ENCODE measurements at places on chromosomes 12 and 14.

DNA sequence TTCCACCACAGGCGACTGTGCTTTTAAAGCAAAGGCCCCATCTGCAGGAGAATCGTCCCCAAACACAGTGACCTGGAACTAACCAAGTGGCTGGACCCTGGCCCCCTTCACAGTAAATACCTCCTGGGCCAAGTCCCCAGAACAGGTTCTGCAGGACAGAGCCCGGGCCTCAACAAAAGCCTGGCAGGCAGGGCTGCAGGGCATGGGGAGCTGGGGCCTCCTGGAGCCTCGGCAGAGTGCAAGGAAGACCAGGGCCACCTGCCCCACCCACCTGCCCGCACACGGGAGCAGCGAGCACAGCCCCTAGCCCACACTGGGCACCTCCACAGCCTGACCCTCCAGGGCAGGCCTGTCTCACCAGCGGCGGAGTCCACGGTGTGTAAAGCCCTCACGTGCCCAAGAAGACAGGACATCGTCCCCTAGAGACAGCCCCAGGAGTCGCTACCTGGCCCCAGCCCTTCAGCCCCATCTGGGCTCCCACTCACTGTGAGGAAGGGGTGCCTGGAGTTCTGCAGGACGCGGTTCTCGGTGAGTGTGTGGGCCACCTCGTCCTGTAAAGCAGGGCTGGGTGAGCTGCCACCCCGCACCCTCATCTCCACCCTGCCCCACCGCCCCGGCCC, 21.0 kb downstream of the AKT1 start:
- peak; percentile 20 for DNase-seq

- DNase-seq, result peak; percentile 29
Observed at GRCh38 chr14:20609215-20610001, 18.2 kb upstream of the RNASE12 start.

- no peak for DNase-seq
Observed at GRCh38 chr12:133236144-133236543, 467 bp upstream of the ANHX start.

DNA sequence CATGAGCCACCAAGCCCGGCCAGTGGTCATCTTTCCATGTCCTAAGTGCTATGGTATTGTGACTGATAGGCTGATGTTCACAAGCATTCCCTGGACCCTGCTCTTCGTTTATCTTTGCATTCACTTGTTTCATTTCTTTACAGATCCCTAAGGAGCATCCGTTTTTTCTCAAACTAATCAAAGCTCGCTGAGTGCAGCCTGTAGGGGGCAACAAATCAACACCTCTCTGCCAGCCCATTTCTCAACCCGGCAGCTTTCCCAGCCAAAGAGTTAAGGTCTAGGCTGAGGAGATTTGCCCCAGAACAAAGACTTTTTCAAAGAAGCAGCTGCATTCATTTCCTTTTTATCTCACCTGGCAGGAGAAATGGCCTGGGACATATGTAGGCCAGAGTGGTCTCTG, 12.1 kb downstream of the SIRT4 start:
- no peak for DNase-seq

DNA sequence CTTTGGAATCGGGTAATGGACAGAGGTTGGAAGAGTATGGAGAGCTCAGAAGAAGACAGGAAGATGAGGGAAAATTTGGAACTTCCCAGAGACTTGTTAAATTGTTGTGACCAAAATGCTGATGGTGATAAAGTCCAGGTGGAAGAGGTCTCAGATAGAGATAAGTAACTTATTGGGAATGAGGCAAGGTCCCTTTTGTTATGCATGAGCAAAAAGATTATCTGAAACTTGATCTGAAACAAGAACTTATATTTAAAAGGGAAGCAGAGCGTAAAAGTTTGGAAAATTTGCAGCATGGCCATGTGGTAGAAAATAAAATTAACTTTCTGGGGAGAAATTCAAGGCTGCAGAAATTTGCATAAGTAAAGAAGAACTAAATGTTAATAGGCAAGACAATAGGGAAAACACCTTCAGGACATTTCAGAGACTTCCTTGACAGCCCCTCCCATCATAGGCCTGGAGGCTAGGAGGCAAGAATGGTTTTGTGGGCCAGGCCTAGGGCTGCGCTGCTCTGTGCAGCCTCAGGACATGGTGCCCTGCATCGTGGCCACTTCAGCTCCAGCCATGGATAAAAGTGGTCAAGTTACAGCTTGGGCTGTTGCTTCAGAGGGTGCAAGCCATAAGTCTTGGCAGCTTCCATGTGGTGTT, 425.7 kb upstream of the PRICKLE1 start:
- no peak for DNase-seq

- DNase-seq, result no peak
Observed at GRCh38 chr14:106346534-106347290, 820.3 kb downstream of the TMEM121 start.

- DNase-seq, result no peak
Observed at GRCh38 chr12:2064071-2064507, 11.3 kb downstream of the CACNA1C start.

DNA sequence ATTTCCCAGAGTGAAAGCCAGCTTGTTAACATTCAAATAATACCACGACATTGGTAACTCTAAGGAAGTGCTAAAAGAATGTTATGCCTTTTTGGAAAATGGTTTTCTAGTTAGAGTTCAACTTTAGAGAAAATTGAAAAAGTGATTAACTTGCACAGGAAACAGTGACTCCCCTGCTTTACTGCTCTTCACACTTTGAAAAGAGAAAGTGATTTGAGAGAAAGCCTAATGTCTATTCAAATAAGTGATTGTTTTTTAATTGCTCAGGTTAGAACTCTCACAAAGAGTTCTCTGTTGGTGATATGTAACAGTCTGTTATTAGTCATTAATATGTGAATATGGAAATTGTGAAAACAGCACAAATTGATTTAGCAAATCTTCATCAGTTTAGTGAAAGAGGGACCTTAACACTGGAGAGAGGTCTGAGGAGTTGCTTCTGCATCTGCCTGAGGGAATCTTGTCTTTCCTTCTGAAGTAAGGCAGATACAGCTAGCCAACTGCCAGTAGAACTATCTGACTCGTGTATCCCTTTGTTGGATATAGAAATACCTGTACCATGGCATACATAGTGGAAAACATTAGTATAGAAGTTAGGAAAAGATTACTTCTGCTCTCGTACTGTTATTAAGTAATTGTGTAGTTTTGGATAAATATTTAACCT, 25.5 kb downstream of the ATF7IP start:
- DNase-seq, result no peak

DNA sequence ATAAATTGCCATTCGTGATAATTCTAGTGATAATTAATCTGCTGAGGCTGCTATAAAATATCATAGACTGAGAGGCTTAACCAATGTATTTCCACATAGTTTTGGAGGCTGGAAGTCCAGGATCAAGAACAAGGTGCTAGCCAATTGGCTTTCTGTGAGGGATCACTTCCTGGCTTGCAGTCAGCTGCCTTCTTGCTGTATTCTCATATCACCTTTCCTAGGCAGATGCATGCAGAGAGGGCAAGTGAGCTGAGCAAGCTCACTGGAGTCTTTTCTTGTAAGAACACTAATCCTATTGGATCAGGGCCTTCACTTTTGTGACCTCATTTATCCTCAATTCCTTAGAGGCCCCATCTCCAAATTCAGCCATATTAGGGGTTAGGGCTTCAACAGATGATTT, 640.7 kb downstream of the DIO2 start:
- DNase-seq, result no peak

DNA sequence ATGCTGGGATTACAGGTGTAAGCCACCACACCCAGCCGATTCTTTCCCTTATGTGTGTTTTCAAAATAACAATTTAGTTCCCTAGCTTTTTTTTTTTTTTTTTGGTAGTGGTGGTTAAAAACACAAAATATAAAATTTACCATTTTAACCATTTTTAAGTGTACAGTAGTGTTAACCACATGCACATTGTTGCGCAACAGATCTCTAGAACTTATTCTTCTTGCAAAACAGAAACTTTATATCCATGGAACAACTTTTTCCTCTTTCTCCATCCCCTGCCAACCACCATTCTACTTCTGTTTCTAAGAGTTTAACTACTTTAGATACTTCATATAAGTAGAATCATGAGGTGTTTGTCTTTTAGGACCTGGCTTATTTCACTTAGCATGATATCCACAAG, 1.1 kb upstream of the NDUFA12 start:
- DNase-seq, result no peak

- DNase-seq, result no peak
Observed at GRCh38 chr14:94180655-94181271, 6.6 kb downstream of the PPP4R4 start.

DNA sequence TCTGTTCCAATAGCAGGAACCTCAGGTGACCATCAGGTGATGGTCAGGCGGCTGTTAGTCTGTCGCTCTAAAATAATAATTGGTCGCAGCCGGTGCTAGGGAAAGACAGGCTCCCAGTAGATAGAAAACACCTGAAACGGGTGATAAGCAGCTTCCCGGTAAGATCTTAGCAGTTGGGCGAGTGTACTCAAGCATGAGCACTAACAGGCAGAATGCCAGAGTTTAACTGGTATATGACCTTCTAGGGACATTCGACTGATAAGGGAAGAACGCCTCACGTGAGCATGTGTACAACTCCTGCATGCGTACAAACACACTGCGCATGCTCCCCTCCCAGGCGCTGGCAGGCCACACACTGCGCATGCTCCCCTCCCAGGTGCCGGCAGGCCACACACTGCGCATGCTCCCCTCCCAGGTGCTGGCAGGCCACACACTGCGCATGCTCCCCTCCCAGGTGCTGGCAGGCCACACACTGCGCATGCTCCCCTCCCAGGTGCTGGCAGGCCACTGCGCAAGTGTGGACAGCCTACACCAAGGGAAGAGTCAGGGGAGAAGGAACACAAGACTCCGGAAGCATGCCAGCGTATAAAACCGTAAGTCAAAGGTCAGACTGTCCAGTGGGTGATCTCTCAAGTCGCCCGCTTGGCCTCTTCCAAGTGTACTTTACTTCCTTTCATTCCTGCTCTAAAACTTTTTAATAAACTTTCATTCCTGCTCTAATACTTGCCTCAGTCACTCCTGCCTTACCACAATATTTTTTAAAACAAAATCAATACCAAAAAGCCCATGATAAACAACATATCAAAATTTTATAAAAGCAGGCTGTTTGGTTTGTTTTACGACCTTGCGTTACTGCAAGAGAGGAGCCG, 24.5 kb downstream of the GPRC5D start:
- DNase-seq, result peak; percentile 37

DNA sequence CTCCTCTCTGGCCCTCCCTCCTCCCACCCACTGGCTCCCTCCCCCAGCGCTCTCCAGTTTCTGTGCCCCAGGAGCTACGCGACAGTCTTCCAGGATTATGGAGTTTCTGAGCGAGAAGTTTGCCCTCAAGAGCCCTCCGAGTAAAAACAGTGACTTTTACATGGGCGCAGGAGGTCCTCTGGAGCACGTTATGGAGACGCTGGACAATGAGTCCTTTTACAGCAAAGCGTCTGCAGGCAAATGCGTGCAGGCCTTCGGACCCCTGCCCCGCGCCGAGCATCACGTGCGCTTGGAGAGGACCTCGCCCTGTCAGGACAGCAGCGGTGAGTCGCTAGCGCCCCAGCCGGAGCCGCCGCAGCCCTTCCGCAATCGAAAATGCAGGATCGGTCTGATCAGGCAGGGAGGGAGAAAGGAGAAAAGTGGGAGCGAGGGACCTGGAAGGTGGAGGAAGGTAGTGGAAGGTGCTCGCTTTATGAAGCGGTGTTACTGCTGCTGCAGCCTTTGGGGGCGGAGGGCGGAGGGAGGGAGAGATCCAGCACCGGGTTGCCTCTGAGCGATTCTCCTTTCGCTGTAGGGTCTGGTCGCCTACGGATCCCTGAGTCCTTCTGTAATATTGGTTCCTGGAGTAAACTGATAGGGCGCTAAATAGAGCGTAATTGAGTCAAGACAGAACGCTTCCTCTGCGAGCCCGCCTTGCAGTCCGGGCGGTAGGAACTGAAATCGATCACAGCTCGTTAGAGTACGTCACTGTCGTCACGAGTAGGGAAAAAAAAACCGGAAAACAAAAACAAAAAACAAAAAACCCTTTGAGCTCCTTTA, at the start of gene ALX1:
Gene ALX1, plus strand, starts transcription at position 56 of the 819 bp plus-strand sequence. Its CDS starts 42 bp downstream, at position 98.
- DNase-seq, result no peak

- DNase-seq, result no peak
Observed at GRCh38 chr12:11702959-11703358, 53.5 kb downstream of the ETV6 start.

GRCh38 chr12:14452865-14453264, 87.4 kb downstream of the ATF7IP start:
- no peak for DNase-seq

- no peak for DNase-seq
Observed at GRCh38 chr14:69263771-69264170, 3.8 kb downstream of the GALNT16 start.

DNA sequence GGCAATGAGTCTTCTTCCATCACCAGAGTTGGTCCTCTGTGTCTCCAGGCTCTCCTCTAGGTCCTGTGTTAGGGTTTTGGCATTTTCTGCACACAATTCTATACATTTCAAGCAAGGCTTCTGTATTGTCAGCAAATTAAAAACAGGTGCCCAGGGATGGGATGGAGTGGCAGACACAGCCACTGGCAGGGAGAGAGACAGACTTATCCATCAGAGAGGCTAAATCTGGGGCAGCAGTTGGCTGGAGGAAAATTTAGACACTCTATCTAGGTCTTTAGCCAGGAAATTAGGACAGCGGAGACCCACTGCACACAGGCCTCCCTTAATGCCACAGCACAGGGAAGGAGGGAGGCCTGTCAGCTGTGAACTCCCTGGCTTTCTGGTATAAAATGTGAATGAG, 20.2 kb downstream of the PLEKHD1 start:
- DNase-seq, result no peak

DNA sequence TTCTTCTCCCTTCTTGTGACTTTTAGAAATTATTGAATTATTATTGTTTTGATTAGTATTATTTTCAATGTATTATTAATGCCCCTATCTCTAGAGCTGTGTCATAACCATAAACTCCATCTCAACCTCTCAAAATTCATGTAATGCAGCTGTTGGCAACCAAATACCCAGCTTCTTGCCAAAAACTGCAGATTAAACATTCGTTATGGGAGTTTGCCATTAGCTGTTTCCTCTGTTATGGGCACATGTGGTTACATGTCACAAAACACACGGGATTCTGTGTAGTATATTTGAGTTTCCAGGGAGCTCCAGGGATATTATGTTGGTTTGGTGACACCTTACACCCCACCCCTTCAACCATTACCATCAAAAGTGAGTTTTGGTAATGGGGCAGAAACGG, 2.8 kb upstream of the ALX1 start:
- no peak for DNase-seq

GRCh38 chr12:97758586-97758985, 296.0 kb downstream of the RMST start:
- no peak for DNase-seq

GRCh38 chr12:65825507-65826352, 1.4 kb downstream of the HMGA2 start:
- DNase-seq, result peak; percentile 51

GRCh38 chr12:54051874-54052437, 1.7 kb upstream of the HOXC4 start:
- no peak for DNase-seq

GRCh38 chr12:58954002-58954401, 33.7 kb upstream of the LRIG3 start:
- no peak for DNase-seq

- no peak for DNase-seq
Observed at GRCh38 chr12:77079631-77080030, 14.3 kb upstream of the E2F7 start.

- no peak for DNase-seq
Observed at GRCh38 chr14:64053694-64054669, 201.2 kb downstream of the SYNE2 start.

GRCh38 chr12:102513272-102513671, 32.9 kb upstream of the IGF1 start:
- DNase-seq, result no peak

Data from 8988T (cell line).